Sciatic nerve (tissue), 2 donors: ENCODE measurements at places on chromosomes 3 and 15. TPM values are rescaled to one million over a fixed set of nuclear protein-coding genes. Genes with fewer than 3 reads are reported as not detected.

DNA sequence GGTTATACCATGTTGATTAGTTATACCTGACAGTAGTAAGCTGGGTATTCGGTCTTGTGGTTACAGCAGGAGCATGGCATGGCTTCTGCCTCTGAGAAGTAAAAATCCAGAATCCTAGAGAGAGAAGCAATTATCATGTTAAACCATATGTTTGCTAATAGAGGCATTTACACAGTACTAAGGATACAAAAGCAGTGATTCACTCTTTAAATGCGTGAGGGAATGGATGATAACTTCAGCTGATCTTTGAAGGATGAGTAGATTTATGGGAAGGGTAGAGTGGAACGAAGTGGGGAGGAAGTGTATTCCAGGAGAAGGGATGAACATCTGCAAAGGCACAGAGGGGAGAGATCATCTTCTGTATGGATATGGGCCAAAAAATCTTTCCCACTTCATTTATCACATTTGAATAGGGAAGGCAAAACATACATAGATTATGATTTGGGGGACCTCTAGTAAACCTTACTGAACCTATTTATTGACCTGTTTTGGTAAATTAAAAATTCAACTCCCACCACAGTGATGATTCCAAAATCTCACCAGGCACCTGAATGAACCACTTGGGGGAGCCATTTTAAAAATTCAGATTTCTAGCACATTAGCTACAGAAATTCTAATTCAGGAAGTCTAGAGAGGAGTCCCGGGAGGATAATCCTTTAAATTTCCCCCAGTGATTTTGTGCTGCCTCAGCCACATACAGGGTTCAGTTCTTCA, 35.1 kb downstream of the IGSF10 start:
- no peak for DNase-seq

DNA sequence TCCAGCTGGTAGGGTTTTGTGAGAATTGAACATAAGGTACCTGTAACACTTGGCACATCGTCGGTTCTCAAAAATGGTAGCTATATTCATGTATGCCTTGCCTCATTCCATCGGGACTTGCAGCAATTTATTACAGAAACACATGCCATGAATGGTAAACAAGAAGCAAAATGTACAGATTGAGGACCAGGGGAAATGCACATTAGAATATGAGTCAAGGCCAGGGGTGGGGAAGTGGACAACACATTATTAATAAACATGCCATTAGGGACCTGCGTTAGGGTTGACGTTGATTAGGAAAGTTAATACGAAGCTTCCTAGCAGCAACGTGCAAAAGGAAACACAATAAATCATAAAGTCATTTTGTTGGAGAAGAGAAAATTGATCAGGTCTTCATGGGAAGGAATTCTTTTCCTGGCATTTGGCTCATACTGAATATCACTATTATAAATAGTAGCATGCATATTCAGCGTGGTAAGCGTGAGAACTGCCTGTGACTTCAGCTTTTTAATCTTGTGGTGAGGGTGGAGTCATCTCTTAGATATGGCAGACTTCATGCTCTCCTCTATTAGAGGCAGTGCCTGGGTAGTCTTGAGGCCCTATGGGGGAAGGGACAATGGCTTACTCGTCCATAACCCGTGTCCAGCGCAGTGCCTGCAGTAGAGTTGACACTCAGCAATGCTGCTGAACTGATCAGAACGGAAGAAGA, 184.9 kb downstream of the SV2B start:
- DNase-seq, result no peak

The GOLGA8M gene
- total RNA-seq, result 16.0 TPM

GRCh38 chr15:62732078-62732477, 310.5 kb upstream of the TPM1 start:
- DNase-seq, result no peak

The PIK3CA gene
- total RNA-seq, result 41.0 TPM

The HTR3E gene
- not detected for total RNA-seq

- no peak for DNase-seq
Measured at GRCh38 chr3:40019376-40019775, 210.0 kb downstream of the MYRIP start.

DNA sequence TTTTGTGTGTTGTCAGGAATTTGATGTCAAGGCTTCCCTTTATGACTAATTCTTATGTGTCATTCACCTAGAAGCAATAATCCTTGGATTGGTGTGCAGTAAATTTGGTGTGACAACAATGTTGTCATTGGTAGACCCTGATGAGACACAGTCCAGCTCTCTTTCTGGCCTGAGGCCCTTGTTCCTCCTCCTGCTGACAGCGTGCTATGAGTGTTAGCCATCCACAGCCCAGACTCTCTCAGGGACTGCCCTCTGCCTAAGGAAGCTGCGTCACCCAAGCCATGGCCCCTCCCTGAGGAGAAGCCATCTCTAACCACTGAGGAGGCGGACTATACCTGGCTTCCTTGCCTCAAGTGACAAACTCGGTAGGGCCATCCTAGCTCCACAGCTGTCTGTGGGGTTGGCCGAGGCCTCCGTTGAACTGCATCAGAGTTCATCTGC, 13.3 kb upstream of the TM4SF1 start:
- DNase-seq, result no peak

DNA sequence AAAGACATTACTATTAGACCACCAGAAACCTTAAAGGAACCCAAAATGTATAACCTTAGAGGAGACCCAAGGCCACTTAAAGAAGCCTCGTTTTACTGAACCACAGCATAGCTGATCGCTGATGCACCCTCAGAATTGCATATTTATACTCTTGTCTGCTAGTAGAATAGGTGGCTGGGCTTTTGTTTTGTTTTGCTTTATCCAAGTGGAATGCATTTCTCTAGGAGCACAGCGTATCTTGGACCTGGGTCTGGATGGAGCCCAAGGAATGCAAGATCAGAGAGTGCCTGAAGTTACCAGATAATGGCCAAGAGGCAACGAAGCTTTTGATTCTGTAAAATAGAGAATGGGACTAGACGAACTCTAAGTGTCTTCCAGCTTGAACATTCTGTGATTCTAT, 129.2 kb upstream of the COL8A1 start:
- DNase-seq, result no peak

The LRRN1 gene
- 10.4 TPM for total RNA-seq

GRCh38 chr15:52441841-52442240, 86.8 kb downstream of the MYO5A start:
- DNase-seq, result no peak

DNA sequence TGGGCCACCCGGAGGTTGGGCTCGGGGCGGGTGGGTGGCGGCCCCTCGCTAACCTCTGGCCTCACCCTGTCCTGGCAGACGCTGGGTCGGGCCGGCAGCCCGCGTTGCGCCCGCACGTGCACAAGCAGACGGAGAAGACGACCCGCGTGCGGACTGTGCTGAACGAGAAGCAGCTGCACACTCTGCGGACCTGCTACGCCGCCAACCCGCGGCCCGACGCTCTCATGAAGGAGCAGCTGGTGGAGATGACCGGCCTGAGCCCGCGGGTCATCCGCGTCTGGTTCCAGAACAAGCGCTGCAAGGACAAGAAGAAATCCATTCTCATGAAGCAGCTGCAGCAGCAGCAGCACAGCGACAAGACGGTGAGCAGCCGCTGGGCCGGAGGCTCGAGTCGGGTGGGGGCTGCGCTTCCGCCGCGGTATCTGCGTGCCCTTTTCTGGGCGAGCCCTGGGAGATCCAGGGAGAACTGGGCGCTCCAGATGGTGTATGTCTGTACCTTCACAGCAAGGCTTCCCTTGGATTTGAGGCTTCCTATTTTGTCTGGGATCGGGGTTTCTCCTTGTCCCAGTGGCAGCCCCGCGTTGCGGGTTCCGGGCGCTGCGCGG, 3.7 kb downstream of the ISL2 start:
- DNase-seq, result no peak

DNA sequence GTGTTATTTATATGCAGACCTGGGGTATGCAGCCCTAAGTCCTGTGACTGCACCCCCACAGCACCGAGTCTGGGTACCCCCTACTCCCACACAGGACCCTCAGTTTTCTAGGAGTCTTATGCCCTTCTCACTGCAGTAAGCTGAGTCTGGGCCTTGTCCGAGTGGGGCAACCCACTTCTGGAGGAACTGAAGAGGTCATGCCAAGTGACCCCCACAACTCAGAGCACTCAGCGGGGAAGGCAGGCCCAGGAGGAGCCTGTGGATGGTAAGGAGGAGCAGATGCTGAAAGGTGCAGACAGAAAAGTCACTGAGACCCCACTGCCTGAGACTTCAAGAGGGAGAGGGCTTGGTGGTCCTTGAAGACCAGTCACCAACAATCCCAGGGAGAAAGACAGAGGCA, 56.1 kb upstream of the FGD5 start:
- DNase-seq, result no peak

The ZSCAN2 gene
- 8.5 TPM for total RNA-seq

The CCR2 gene
- total RNA-seq, result 3.7 TPM

- no peak for DNase-seq
Measured at GRCh38 chr3:107651782-107652181, 129.0 kb downstream of the BBX start.

The FBXW12 gene
- total RNA-seq, result 0.27 TPM

DNA sequence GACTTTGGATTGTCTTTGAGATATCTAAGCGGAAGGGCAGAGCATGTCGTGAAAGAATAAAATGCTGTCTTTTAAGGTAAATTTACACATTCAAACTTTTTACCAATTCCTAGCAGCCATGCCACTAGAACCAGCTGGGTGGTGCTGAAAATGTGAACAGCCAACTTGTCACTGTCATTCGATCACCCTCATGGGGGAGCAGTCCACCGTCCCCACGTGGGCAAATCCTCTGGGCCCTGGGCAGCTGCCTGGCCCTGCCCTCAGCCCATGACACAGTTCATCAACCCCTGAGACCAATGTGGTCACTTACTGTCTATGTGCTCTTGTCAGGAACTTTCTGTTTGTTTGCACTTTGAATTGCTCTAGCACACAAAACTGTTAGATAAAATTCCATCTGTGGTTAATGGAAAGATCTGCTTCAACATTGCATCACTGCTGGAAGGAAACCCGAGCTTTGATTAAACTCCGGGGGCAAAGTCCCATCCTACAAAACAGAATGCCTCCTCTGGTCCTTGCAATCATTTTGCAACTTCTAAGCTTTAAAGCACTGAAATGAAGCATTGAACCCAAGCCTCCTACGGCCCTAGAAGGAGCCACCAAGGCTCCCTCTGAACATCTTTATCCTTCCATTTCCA, 50.1 kb downstream of the PCSK6 start:
- no peak for DNase-seq

The SLC22A14 gene
- 0.13 TPM for total RNA-seq

GRCh38 chr3:60490992-60491391, 760.3 kb downstream of the FHIT start:
- DNase-seq, result no peak

DNA sequence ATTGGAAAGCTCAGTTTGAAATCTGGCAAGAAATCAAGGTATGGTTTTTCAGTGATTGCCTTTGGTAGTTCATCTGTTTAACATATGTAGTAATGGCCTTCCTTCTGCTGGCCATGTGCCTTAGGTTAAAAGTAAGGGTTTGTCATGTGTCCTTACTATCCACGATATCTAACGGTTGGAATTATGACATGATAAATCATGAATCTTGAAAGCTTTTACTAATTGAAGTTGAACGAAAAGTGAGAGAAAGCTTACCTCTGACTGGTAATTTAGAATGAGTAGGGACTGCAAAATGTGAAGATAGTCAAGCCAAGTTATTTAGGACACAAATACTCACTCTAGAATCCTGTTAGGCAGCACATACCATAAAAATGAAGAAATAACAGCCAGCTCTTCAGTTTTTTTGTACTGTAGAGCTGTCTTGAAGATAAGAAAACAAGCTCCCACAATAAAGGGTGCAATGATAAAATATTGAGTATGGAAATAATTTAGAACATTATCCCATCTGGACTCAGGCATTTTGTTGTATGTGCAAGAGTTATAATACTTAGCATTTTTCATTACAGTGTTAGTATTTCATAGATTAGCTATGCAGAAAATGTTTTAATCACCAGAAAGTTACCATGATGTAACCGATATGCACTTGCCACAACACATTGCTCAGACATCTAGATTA, 303.4 kb downstream of the ZNF385D start:
- DNase-seq, result no peak

GRCh38 chr3:102398176-102398575, 36.6 kb upstream of the ZPLD1 start:
- DNase-seq, result no peak

DNA sequence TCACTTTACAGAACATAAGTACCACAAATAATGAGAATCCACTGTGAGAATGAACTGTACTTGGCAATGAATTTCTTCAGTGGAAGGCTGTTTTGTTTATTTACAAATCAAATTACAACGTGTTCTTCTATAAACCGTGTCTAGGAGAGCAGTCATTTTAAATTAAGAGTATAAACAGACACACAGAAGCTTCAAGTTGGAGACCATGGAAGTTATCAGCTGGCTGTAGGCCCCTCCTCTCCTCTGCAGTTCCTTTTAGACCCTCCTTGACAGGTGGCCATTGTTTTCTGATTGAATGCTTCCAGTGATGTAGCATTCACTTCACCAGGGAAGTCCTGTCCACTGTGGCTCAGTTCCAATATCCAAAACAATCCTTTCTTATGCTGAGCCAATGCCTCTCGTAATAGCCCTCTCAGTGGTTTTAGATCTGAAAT, 7.3 kb upstream of the MAPK6 start:
- DNase-seq, result no peak

DNA sequence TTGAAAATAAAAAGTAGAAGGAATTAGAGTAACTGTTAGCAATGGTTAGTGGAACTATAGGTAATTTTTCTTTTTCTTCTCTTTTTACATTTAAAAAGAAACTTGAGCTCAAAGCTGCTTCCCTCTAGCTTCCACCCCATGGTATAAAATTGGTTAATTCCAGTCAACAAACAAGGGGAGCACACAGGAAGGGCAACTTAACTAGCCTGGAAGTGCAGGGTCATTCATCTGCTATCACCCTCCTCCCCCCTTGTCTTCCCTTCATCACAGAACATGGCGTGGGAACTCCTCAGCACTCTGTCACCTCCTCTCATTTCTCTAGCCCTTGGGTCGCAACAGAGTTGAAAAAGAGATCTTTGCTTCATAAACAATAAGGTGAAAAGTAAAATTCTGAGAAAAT, 20.0 kb downstream of the MASP1 start:
- no peak for DNase-seq

- no peak for DNase-seq
Measured at GRCh38 chr3:117692416-117692995, 982.9 kb downstream of the TUSC7 start.

GRCh38 chr3:58015520-58015915, 7.3 kb downstream of the FLNB start:
- DNase-seq, result no peak

The GOLGA6D gene
- 0.18 TPM for total RNA-seq

DNA sequence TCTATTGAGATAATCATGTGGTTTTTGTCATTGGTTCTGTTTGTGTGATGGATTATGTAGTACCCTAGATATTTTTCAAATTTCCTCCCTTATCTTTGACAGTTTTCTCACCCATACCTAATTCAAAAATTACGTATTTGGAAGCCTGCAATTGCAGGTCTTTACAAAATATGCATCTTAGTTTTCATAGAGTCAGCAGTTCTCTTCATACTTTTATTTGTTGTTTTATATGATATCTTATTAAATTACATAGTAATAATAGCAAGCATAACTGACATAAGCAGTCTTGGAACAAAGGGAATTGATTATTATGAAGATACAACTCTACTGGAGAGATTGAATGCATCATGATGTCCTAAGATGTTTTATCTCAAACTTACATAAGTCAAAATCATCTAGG, 215.3 kb upstream of the CHRM5 start:
- DNase-seq, result no peak
